ENCODE measurements at places on chromosomes 4 and X. TPM values are rescaled to one million over a fixed set of nuclear protein-coding genes. Genes with fewer than 3 reads are reported as not detected.

Gene RP2
- 11.0 TPM for total RNA-seq

- no peaks in the 10 kb centered on the region for H3K4me1 ChIP-seq
- DNase-seq = no peak
- H3K4me3 ChIP-seq = no peak overlapping the region
- no peak overlapping the region for H3K27ac ChIP-seq
Measured at GRCh38 chrX:54087661-54088060, 43.4 kb upstream of the PHF8 start.

DNA sequence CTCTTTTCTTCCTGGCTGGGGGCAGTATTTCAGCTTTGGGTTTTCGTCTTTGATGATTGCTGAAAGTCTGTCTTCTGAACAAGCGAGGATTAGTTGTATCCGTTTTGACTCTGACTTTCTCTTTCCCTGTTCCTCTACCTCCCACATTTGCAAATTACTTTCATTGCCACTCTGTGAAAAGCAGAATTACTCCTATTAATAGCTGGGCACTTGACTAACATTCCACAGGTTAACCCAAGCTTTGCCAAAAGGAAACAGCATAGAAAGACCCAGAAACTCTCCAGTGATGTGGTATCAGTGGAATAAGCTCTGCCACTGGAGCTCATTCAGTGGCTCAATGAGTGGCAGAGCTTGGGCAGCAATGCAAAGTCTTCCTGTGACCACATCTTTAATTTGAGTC is 238.9 kb downstream of the PALLD start:
- H3K4me1 ChIP-seq = peaks cover 3% of the 10 kb centered on the region
- peak overlapping the region; percentile 23 for H3K27ac ChIP-seq
- no peak for DNase-seq

Gene XK
- total RNA-seq = 1.7 TPM

- no peaks in the 10 kb centered on the region for H3K36me3 ChIP-seq
- no peak overlapping the region for H3K4me3 ChIP-seq
Measured at GRCh38 chr4:24476282-24476681, 108.1 kb downstream of the DHX15 start.

Gene FAT1
- 106 TPM for total RNA-seq

Gene PI4K2B
- 13.2 TPM for total RNA-seq

GRCh38 chr4:102322736-102323135 is 22.5 kb downstream of the SLC39A8 start:
- no peaks in the 10 kb centered on the region for H3K4me1 ChIP-seq
- DNase-seq = no peak
- H3K27ac ChIP-seq = no peak overlapping the region
- H3K4me3 ChIP-seq = no peak overlapping the region

GRCh38 chr4:76011700-76012387 is 4.5 kb upstream of the CXCL9 start:
- H3K36me3 ChIP-seq = no peaks in the 10 kb centered on the region
- H3K4me3 ChIP-seq = no peak overlapping the region
- H3K4me1 ChIP-seq = no peaks in the 10 kb centered on the region
- no peak for DNase-seq
- H3K27ac ChIP-seq = no peak overlapping the region

GRCh38 chr4:181301735-181302710 is 941.2 kb upstream of the TENM3 start:
- H3K4me3 ChIP-seq = no peak overlapping the region
- no peak overlapping the region for H3K27ac ChIP-seq
- H3K27me3 ChIP-seq = no peaks in the 10 kb centered on the region
- H3K36me3 ChIP-seq = no peaks in the 10 kb centered on the region

Gene PASD1
- total RNA-seq = not detected

DNA sequence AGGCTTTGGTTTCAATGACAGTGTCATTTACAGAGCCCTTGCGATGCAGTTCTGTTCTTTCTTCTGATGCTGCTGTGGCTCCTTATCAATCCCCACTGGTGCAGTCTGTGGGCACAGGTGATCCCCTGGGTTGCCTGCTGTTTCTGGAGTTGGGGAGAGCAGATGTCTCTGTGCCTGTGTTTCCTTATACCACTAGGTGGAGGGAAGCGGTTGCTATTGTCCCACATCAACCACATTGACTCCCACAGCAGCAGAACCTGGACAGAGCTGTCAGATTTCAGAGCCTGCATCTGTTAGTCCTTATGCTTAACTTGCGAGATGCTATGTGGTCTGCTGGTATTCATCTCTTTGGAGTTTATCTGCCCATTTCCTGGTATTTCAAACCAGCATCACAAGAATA is 57.7 kb downstream of the NEIL3 start:
- no peak overlapping the region for H3K4me3 ChIP-seq
- DNase-seq = no peak
- no peaks in the 10 kb centered on the region for H3K27me3 ChIP-seq
- H3K4me1 ChIP-seq = no peaks in the 10 kb centered on the region

- H3K4me1 ChIP-seq = no peaks in the 10 kb centered on the region
- no peaks in the 10 kb centered on the region for H3K27me3 ChIP-seq
- no peak overlapping the region for H3K27ac ChIP-seq
- peak; percentile 63 for DNase-seq
- H3K36me3 ChIP-seq = no peaks in the 10 kb centered on the region
Measured at GRCh38 chr4:53804719-53805118, 213.4 kb upstream of the LNX1 start.

GRCh38 chr4:96946552-96946951 is 1106.7 kb downstream of the PDHA2 start:
- H3K4me3 ChIP-seq = no peak overlapping the region
- H3K36me3 ChIP-seq = no peaks in the 10 kb centered on the region
- DNase-seq = no peak
- H3K27me3 ChIP-seq = no peaks in the 10 kb centered on the region

GRCh38 chrX:154466036-154466435 is 8.0 kb downstream of the PLXNA3 start:
- no peak for DNase-seq
- no peak overlapping the region for H3K27ac ChIP-seq
- H3K27me3 ChIP-seq = no peaks in the 10 kb centered on the region
- H3K4me1 ChIP-seq = no peaks in the 10 kb centered on the region
- H3K4me3 ChIP-seq = no peak overlapping the region

Gene TAF7L
- not detected for total RNA-seq

DNA sequence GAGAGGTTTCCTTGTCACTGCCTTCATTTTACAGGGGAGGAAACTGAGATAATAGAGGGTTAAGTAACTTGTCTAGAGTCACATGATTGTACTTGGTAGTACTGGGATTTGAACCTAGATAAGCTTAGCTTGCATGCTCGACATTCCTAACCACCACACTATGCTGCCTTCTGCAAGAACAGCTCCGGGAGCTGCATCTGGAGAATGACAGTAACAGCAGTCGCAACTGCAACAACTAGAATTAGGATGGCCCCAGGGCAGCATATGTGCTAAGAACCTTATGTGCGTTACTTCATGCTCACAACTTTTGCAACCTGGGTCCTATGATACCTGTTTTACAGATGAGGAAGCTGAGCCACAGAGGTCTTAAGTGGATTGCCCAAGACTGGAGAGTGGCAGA is 89.5 kb upstream of the LCORL start:
- H3K27ac ChIP-seq = no peak overlapping the region
- H3K27me3 ChIP-seq = no peaks in the 10 kb centered on the region
- no peak for DNase-seq
- no peak overlapping the region for H3K4me3 ChIP-seq

- H3K4me1 ChIP-seq = no peaks in the 10 kb centered on the region
- H3K36me3 ChIP-seq = no peaks in the 10 kb centered on the region
- H3K27ac ChIP-seq = no peak overlapping the region
Measured at GRCh38 chr4:173503330-173504180, 26.5 kb downstream of the HAND2 start.

- no peaks in the 10 kb centered on the region for H3K36me3 ChIP-seq
- H3K4me1 ChIP-seq = no peaks in the 10 kb centered on the region
- no peak for DNase-seq
- H3K27me3 ChIP-seq = no peaks in the 10 kb centered on the region
- no peak overlapping the region for H3K27ac ChIP-seq
- no peak overlapping the region for H3K4me3 ChIP-seq
Measured at GRCh38 chr4:188779581-188779980, 640.3 kb downstream of the TRIML1 start.

All from aorta (tissue), 5 donors.